ENCODE measurements at places on chromosomes 1 and 21. TPM values are rescaled to one million over a fixed set of nuclear protein-coding genes. Genes with fewer than 3 reads are reported as not detected.

KCNJ10 gene
- total RNA-seq: not detected

SMIM1 gene
- total RNA-seq: not detected

- DNase-seq: no peak
Observed at GRCh38 chr1:163205513-163205912, 2.8 kb upstream of the RGS5 start.

DNA sequence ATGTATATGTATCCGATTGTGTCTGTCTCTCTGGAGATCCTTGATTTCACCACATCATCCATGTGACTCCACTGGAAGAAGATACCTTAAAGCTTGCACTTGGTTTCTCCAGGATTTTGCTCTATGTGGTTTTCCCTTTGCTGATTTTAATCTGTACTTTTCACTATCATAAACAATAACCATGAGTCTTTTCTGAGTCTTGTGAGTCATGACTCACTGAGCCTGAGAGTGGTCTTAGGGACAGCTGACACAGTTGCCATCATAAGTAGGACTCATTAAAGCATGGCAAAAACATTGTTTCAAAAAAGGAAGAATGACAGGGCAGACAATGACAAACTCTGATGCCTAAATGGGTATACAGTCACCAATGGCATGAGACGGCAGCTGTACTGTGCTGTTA is 226.2 kb downstream of the AKT3 start:
- no peak for DNase-seq

- no peak for DNase-seq
Observed at GRCh38 chr1:84436876-84437655, 38.8 kb downstream of the DNASE2B start.

GRCh38 chr21:31874812-31875212 is 2.0 kb downstream of the HUNK start:
- no peak for DNase-seq

Data from gastrocnemius medialis (tissue), 4 donors.